NCI-H1092 treated with DMSO at 0.1 percent for 48 hours (cell line): ENCODE measurements at places on chromosomes 13 and 19.

DNA sequence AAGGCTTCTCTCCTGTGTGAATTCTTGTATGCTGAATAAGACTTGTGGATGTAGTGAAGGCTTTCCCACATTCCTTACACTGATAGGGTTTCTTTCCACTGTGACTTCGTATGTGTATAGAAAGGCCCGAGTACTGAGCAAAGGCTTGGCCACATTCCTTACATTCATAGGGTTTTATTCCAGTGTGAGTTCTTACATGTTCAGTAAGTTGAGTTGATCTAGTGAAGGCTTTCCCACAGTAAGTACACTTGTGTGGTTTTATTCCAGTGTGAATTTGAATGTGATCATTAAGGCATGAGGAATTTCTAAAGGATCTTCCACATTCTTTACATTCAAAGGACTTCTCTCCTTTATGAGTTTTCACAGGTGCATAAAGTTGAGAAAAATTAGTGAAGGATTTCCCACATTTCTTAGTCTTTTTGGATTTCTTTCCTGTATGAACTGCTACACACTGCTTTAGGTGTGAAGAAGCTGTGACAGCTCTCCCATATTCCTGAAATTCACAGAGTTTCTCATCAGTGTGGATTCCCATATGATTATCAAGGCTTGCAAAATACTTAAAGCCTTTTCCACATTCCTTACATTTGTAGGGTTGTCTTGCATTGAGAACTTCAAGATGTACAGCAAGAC is 10.4 kb downstream of the ZNF561 start:
- no peak for DNase-seq

DNA sequence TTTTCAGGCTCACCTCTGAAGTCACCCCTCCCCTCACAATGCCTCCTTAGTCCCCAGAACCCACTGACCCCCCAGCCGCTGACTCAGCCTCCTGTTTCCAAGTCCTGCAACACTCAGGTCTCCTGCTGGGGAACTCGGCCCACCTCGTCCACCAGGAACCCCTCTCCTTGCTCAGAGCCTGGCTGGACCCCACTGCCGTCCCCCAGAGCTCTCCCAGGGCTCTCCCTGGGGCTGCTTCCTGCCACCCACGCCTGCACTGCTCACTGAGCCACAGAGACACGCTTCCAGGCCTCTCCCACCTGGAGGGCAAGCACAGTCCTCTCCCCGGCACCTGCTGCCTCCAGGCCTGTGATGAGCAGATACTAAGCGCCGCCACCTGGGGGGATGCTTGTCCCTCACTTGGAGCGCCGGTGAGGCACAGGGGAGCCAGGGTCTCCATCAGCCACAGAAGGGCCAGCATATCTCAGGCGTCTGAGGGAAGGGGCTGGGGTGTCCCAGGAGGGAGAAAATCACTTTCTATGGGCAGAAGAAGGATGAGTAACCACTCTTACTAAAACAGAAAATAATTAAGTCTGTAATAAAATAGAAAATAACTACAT is 53.8 kb downstream of the KLF2 start:
- no peak for DNase-seq

GRCh38 chr13:24301434-24301833 is 7.9 kb upstream of the C1QTNF9 start:
- DNase-seq, result no peak

GRCh38 chr13:108357228-108357627 is 87.7 kb downstream of the TNFSF13B start:
- DNase-seq, result no peak

- DNase-seq, result no peak
Observed at GRCh38 chr13:25088562-25089221, 7.2 kb upstream of the PABPC3 start.

GRCh38 chr13:111539791-111540446 is 219.5 kb downstream of the TEX29 start:
- DNase-seq, result peak; percentile 25

- no peak for DNase-seq
Observed at GRCh38 chr19:47595944-47596343, 13.0 kb upstream of the BICRA start.

GRCh38 chr13:46468570-46469463 is 81.8 kb upstream of the RUBCNL start:
- no peak for DNase-seq

GRCh38 chr13:43766725-43767124 is 20.0 kb downstream of the ENOX1 start:
- DNase-seq, result peak; percentile 32

GRCh38 chr19:41802770-41803169 is 6.4 kb downstream of the CEACAM3 start:
- DNase-seq, result no peak

DNA sequence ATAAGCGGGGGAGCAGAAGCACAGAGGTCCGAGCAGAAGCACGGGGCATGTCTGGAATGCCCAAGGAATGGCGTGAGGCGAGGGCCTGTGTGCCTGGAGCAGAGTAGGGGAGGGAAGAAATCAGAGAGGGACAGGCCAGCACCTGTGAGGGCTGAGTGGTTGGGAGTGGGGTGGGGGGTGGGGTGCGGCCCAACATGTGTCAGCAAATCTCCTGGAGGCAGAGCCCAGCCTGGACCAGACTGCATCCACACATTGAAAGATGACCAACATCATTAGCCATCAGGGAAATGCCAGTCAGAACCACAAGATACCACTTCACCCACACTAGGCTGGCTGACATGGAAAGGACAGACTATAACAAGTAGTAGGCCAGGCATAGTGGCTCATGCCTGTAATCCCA is 11.2 kb downstream of the CLASRP start:
- DNase-seq, result no peak

GRCh38 chr13:109380457-109380856 is 405.9 kb downstream of the IRS2 start:
- DNase-seq, result no peak

GRCh38 chr13:47798906-47799305 is 202.2 kb downstream of the SUCLA2 start:
- no peak for DNase-seq

- DNase-seq, result peak; percentile 76
Observed at GRCh38 chr19:57613941-57614743, at the start of gene ZNF134. Gene ZNF134, plus strand, starts transcription at chr19:57614242. Its CDS starts 5,227 bp downstream, at chr19:57619469.

DNA sequence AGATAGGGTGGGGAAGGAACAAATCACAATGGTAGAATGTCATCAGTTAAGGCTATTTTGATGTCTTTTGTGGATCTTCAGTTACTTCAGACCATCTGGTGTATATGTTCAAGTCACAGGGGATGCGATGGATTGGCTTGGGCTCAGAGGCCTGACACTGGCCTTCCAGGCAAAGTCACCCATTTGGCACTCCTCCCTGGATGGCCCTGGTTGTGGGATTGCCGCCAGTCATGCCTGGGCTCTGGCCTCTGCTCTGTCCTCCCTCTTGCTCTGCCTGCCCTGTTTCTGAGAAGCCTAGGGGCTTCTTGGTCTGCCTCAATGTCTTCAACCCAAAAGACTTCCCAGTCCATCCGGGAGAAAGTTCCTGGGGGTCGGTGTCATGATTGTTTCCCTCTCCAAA is 50.2 kb downstream of the ZNF146 start:
- DNase-seq, result no peak

- no peak for DNase-seq
Observed at GRCh38 chr13:31119526-31119925, 42.2 kb downstream of the HSPH1 start.

DNA sequence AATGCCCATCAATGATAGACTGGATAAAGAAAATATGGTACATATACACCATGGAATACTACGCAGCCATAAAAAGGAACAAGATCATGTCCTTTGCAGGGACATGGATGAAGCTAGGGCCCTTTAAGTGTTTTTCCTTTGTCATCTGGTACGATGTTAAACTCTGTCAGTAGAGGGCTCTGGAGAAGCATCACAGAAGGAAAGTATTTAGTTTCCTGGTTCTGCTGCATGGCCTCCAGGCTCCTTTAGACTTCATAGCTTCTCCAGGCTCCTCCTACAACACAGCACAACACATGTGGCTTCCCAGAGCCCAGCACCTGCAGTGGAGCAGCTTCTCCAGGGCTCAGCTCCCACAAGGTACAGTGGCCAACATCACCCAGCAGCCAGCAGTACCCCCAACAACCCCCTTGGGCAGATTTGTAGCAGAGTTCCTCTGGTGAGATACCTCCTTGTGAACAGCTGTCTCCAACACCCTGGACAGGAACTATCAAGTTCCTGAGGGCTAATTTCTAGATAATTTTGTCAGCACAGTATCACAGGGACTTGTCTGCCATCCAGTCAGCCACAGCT is 63.4 kb downstream of the KCTD12 start:
- DNase-seq, result no peak

DNA sequence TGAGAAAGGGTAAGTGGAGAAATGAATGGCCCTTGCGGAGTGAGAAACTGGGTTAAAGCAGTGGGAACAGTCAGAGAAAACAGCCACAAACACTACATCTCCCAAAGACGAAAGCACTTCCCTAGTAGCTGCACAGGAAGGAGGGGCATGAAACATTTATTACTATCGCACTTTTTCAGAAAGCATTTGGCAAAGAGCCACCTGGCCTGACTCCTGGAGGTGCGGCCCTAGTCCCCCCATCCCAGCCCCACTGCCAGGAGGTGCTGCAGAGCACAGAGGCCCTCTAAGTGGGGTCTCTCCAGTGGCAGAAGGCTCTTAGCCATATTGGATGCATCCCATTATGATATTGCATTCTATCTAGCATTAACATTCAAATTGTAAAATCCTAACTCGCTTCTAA is 55.8 kb downstream of the MTMR6 start:
- DNase-seq, result no peak

DNA sequence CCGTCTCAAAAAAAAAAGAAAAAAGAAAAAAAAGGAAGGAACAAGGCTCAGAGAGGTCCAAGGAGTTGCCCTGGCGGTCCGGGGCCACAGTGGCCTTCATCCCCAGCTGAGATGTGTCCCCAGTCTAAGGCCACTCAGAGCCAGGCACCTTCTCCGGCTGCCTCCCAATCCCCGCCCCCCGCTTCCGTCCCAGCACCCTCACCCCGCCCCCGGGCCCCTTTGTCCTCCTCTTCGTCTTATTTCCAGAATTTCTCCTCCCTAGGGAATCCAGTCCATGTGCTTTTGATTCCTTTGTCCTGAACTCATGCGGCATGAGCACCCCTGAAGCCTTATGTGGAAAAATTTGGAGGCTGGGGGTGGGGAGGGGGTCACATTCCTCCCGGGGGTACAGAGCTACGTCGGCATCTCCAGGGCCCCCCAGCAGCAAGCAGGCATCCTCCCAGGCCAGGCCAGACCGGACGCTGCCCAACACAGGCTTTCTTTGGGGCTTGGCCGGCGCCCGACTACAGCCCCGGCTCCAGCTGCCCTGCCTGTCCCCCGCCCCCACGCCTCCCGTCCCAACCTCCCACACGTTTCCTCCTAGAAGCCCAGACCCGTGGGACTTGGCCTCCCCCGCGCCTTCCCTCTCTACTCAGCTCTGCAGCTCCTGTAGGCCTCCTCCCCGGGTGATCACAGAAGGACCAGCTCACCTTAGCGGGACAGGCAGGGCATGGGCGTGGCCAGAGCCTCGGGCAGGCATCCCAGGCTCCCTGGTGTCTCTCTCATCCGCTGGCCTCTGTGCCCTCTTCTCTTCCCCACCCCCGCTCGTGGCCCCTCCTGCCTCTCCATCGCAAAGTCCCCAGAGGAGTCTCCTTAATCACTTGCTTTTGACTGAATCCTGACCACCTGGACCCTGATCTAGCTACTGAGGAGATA is 17.8 kb upstream of the ADGRE5 start:
- DNase-seq, result no peak

GRCh38 chr19:54418930-54419800 is 3.9 kb downstream of the TTYH1 start:
- no peak for DNase-seq

GRCh38 chr13:43731296-43731695 is 55.5 kb downstream of the ENOX1 start:
- DNase-seq, result no peak

GRCh38 chr13:35356572-35356971 is 119.9 kb downstream of the MAB21L1 start:
- DNase-seq, result no peak

GRCh38 chr19:5680084-5680436 is 256 bp downstream of the MICOS13 start:
- no peak for DNase-seq

- DNase-seq, result peak; percentile 0
Observed at GRCh38 chr19:57830071-57830602, at the start of gene ZNF587B. Gene ZNF587B, plus strand, starts transcription at chr19:57830299. Its CDS starts 230 bp downstream, at chr19:57830529.
